Activated CD4-positive, alpha-beta T cell treated with anti-CD3 and anti-CD28 coated beads, Interleukin-2, amount 10 ng/mL, durations not matched to agents 24 days and 14 days (primary cell): ENCODE measurements at places on chromosomes 2 and 18. TPM values are rescaled to one million over a fixed set of nuclear protein-coding genes. Genes with fewer than 3 reads are reported as not detected.

- DNase-seq: no peak
Measured at GRCh38 chr2:1990151-1990589, 245.9 kb upstream of the PXDN start.

GRCh38 chr2:232320443-232320803 is 58.1 kb upstream of the ALPP start:
- DNase-seq: no peak

PPP1R1C gene
- total RNA-seq: not detected in 2 replicates

DNA sequence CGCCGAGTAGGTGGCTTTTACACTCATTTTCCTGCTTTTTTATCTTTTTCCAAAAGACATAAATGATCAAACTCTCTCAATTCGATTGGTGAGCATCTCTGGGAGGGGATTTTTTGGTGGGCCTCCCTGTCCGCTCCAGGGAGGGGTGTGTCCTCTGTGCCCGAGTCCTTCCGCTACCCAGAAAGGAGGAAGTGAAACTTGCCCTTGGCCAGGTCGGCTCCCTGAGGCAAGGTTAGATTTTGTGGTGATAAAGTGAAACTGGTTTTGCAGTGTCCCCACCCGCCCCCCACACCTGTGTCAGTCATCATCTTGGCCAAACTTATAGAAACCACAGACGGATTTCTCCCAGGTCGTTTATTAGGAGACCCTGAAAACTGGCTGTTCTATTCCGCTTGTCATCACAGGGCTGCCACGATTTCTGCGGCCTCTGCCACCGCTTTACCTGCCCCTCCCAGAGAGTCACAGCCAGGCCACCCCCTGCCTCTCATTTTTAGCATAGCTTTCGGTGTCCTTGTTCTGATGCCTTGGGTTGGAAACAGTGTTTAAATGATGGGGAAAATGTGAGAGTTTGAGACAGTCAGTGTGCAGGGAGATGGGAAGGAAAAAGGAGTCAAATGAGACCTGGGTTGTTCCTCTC is 93.6 kb downstream of the SH3BP4 start:
- no peak for DNase-seq

GRCh38 chr2:167114018-167114417 is 225.7 kb downstream of the XIRP2 start:
- DNase-seq: no peak

DNA sequence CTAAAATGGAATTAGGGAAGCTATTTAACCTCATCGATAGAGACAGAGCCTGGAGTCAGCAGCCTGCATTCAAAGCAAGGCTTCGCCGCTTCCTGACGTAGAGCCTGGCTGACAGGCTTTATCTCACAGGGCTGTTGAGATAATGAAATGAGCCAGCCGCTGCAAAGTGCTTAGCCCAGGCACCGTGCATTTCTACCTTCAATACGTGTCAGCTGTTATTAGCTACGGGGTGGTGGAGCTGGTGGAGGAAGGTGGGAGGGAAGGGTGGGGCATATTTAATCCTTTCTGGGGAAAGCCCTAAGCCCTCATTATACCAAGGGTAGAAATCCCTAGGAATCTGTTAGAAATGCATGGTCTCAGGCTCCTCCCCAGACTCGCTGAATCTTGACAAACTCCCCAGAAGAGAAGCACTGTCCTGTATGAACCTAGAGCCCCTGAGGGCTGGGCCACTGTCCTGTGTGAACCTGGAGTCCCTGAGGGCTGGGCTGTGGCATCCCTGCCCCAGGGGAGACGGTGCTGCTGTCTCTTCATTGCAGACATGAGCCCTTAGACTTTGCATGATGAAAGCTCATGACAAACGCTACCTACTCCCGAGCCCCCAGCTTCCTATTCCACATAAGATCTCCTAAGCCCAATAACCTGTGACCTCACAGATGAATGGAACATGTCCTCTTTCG is 72.4 kb downstream of the ALPK2 start:
- DNase-seq: no peak

DNA sequence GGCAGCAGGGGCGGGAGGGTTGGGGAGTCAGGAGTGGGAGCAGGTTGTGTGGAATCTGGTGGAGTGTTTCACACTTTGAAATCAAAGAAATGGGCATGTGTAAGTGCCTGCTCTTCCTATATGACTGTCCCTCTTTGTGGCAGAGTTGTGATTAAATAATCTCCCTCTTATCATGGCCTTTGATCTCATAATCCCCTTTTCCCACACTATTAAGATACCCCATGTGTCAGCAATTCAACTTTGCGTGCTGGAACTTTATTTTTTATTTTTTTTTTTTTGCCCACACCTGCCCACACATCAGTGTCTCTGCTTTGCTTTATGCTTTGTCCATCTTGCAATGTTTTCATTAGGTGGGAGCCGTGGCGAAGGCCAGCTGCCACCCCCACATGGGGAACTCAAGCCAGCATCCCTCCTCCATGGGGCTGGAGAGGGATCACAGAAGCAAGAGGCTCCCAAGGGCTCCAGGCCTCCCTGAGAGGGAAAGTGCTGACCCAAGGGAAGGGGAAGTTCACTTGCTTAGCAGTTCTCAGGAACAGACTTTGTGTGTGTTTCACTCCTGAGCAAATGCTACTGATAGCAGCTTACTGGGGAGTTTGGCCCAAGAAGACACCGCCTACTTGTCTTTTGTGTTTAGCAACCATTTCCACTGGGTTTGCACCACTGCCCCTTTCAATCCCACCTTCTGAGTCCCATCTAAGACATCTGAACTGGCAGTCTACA is 243.4 kb downstream of the BCL11A start:
- DNase-seq: no peak

ARHGAP28 gene
- not detected in 2 replicates for total RNA-seq

LGALSL gene
- total RNA-seq: 1.4 and 2.8 TPM in 2 replicates

DNA sequence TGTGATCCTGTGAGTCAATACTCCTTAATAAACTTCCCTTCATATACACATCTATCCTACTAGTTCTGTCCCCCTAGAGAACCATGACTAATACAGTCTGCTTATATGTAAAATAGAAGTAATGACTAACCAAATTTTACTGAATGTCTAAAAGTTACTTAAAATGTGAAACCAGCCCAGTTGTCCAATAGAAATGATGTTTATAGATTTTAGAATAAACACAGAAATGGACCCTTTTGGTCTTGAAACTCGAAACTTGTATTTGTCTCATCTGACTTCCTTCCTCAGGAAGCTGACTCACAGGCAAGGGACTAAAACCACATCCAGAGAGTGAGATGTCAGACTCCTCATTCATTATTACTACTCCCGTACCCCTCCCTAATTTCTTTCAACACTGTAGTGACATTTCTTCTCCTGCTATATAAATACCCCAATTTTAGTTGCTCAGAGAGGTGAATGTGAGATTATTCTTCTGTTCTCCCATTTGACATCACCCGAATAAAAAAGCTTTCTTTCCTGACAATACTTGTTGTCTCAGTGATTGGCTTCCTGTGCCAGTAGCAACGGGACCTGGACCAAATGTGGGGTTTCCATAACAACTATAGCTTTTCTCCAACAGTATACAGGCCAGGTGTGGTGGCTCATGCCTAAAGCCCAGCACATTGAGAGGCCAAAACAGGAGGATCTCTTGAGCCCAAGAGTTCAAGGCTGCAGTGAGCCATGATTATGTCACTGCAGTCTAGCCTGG is 486.0 kb downstream of the ERBB4 start:
- peak; percentile 56 for DNase-seq

DNA sequence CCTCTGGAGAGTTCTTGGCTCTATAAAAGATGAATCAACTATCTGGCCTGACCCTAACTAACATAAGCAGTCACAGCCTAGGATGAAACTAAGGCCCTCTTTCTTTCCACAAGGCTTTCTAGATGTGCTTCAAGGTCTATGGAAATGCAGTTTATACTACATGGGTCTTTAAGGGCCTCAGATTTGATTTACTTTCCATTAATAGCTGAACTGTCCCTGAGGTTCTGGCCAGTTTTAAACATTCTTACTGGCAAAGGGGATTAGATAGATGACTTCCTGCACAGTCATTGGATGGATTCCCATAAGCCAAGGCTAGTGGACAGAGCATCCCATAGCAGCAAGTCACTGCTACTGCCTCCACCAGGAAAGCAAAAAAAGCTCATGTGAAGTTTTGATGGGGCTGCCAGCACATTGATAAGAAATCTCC is 38.1 kb upstream of the LCLAT1 start:
- no peak for DNase-seq

KCNE4 gene
- not detected in 2 replicates for total RNA-seq

SCN9A gene
- not detected in 2 replicates for total RNA-seq

DNA sequence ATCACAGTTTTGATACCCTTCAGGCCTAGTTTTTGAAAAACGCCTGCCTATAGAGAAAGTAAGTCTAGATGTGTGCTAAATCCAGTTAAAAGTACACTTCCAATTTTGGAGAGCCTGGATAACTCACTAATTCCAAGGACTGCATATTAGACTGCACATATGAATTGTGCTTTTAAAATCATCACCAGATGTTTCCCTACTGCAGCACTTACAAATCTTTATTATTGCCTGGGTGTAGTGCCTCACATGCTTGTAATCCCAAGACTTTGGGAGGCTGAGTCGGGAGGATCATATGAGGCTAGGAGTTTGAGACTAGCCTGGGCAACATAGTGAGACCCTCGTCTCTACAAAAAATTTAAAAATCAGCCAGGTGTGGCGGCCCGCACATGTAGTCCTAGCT is 35.9 kb upstream of the HTR2B start:
- peak; percentile 47 for DNase-seq

DNA sequence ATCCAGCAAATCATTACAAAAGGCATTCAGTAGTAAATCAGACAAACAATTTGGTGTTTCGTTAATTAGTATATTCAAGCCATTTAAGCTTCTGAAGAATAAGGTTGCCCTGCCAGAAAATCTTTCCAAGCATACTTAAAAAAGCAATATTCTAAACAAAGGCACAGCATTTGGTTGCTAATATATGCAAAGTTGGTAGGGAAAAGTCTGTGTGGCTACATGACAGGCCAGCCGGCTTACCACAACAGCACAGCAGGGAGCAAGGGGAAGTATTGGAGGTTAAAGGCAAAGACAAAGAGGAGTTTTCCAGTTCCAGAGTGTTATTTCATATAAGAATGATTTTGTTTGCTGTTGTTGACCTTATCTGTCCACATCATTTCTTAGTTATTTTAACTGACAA is 282.3 kb downstream of the MBD5 start:
- no peak for DNase-seq

- DNase-seq: peak; percentile 54
Measured at GRCh38 chr2:139142252-139142880, 362.2 kb upstream of the NXPH2 start.

TFCP2L1 gene
- total RNA-seq: 0.12 TPM in 1 of 2 replicates, not detected in the other

DNA sequence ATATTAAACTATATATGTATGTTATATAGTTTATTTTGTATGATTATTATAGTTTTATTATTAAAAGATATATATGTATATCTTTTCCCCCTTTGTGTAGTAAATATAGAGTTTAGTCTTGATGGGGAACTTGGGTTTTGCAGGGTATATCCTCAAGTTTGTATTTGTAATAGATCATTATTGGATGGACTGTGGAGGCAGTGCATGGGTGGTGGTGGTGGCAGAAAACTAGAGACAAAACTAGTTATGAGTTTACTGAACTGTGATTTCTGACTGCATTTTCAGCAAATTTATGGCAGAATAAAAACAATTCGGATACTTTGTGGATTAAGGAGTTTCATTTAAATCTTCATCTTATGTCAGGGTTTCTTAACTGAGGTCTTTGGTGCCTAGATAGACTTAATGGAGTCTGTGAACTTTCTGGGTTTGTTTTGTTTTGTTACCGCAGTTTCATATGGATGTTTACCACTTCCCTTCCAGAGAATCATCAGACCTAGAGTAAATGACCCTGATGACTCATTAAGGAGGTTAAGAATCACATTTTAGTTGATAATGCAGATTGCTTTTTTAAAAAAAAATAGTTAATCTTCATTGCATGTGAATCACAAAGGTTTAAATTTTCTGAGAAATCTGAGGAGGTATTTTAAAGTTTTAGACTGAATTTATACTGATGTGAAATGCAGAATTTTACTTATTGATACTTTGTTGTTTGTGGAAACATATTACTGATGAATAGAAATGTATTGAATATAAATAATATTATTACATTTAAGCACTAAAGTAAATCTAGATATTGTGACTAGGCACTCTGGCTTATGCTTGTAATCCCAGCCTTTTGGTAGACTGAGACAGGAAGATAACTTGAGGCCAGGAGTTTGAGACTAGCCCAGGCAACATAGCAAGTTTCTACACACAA is 14.5 kb downstream of the EPC2 start:
- DNase-seq: peak; percentile 71

DNA sequence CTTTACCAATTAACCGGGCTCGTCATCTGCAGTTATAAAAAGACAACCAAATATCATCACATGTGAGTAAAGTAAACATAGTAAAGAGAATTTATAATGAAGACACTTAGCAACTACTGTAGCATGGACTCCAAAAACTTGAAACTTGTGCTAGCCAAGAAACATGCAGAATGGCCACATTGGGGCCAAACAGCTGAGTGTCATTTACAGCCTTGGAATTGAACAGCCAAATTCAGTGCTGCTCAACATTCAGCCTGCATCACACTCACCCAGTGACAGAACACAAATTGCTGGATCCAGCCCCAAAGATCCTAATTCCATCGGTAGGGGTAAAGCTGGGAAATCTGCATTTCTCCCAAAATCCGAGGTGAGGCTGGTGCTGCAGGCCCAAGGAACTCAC is 224.8 kb upstream of the GYPC start:
- DNase-seq: no peak

- DNase-seq: no peak
Measured at GRCh38 chr2:239780236-239780994, 244.7 kb downstream of the NDUFA10 start.

IL1B gene
- 0.33 and 0.92 TPM in 2 replicates for total RNA-seq

- peak; percentile 87 for DNase-seq
Measured at GRCh38 chr2:71071681-71072398, 3.4 kb downstream of the NAGK start.

GRCh38 chr2:241454837-241455485 is 53.4 kb downstream of the STK25 start:
- DNase-seq: no peak

- DNase-seq: no peak
Measured at GRCh38 chr18:6397931-6398566, 16.7 kb downstream of the L3MBTL4 start.

- DNase-seq: no peak
Measured at GRCh38 chr2:25497229-25497917, 155.6 kb upstream of the DNMT3A start.

FN1 gene
- total RNA-seq: 1.0 and 1.6 TPM in 2 replicates

ANKRD62 gene
- not detected in 2 replicates for total RNA-seq

GRCh38 chr2:126115975-126116374 is 540.0 kb upstream of the GYPC start:
- DNase-seq: no peak
